Endothelial cell of umbilical vein (primary cell): ENCODE measurements at places on chromosomes 2 and 18. TPM values are rescaled to one million over a fixed set of nuclear protein-coding genes. Genes with fewer than 3 reads are reported as not detected.

The ROCK2 gene
- 54.3 and 56.5 TPM in 2 replicates for total RNA-seq

The CTAGE1 gene
- not detected in 2 replicates for total RNA-seq

The MAPK4 gene
- total RNA-seq = not detected in 2 replicates

The CPO gene
- total RNA-seq = not detected in 2 replicates

The LIMS4 gene
- 14.4 and 35.7 TPM in 2 replicates for total RNA-seq

The CPS1 gene
- 0.53 and 0.88 TPM in 2 replicates for total RNA-seq

The TANC1 gene
- 86.3 and 99.4 TPM in 2 replicates for total RNA-seq

The HOXD13 gene
- not detected in 2 replicates for total RNA-seq

The ZAP70 gene
- not detected in 2 replicates for total RNA-seq

The SPATA3 gene
- total RNA-seq = not detected in 2 replicates

The LINC00305 gene
- not detected in 2 replicates for total RNA-seq

The RAX gene
- not detected in 2 replicates for total RNA-seq

The SYT4 gene
- not detected in 2 replicates for total RNA-seq

The TUBA4B gene
- not detected in 2 replicates for total RNA-seq

The BUB1 gene
- total RNA-seq = 54.1 and 66.4 TPM in 2 replicates

The DYSF gene
- 134 and 152 TPM in 2 replicates for total RNA-seq

The KANSL3 gene
- total RNA-seq = 36.9 and 37.4 TPM in 2 replicates
